ENCODE measurements at places on chromosomes 3 and 15. TPM values are rescaled to one million over a fixed set of nuclear protein-coding genes. Genes with fewer than 3 reads are reported as not detected.

- no peak overlapping the region for H3K27ac ChIP-seq
- H3K4me3 ChIP-seq, result no peak overlapping the region
- H3K4me1 ChIP-seq, result no peaks in the 10 kb centered on the region
- no peak for DNase-seq
These were observed 88.3 kb downstream of the KLF15 start for GRCh38 chr3:126268866-126269265.

DNA sequence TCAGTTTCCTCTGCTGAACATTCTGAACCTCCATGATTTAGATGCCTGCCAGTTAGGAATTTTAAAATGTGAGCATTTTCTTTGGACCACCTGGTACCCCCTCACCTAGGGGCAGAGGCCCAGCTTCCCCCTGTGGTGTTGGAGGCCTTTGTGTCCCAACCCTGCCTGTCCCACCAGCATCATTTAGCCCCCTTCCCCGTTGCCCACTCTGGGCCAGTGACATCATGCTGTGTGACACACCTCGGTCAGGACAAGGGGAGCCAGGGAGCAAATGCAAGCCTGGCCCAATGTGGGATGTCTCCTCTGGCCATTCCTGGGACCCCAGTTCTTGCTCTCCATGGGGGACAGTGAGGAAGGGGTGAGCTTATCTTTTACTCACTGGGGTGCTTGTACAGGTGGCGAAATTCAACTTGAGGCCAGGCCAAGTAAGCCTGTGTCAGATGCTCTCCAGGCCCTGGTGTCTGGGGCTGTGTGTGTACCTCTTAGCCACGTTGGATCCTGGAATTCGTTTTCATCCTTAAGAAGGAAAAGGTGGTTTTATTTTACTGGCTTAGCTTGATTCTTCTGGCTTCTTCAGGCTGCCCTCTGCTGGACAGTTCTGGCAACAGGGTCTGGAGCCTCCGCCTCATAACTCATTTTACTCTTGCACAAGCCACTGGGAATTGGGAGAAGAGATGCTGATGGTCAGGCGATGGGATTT, 49.7 kb upstream of the MYZAP start:
- H3K27ac ChIP-seq, result no peak overlapping the region
- H3K27me3 ChIP-seq, result peaks cover 3% of the 10 kb centered on the region
- H3K4me3 ChIP-seq, result no peak overlapping the region
- peaks cover 13% of the 10 kb centered on the region for H3K36me3 ChIP-seq

GRCh38 chr15:64909546-64909945, 2.2 kb upstream of the ANKDD1A start:
- no peak for DNase-seq
- peaks cover 4% of the 10 kb centered on the region for H3K36me3 ChIP-seq
- H3K4me1 ChIP-seq, result peaks cover 17% of the 10 kb centered on the region
- H3K27ac ChIP-seq, result no peak overlapping the region

- H3K27me3 ChIP-seq, result no peaks in the 10 kb centered on the region
- no peak for DNase-seq
These were observed 141.8 kb downstream of the FILIP1L start for GRCh38 chr3:99972380-99973104.

DNA sequence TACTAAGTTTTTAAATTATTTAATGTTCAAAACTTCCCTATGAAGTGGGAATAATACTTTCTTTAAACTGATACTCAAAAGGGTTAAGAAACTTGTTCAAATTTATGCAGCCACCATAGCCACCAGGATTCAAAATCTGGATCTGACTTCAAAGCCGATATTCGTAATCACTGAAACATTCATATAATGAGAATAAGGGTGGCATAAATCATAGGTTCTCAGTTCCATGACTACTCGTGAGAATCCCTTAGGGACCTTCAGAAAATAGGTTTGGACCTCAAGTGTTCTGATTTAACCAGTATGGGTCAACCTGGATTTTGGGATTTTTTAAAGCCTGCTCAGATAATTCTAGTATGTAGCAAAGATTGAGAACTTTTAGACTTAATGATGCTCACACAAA, 160.6 kb downstream of the RBMS3 start:
- DNase-seq, result no peak
- no peak overlapping the region for H3K27ac ChIP-seq
- H3K4me3 ChIP-seq, result no peak overlapping the region
- peaks cover 11% of the 10 kb centered on the region for H3K4me1 ChIP-seq

- no peak for DNase-seq
- no peaks in the 10 kb centered on the region for H3K4me1 ChIP-seq
These were observed 973.7 kb downstream of the MCTP2 start for GRCh38 chr15:95205077-95205476.

The SLCO3A1 gene
- 27.9 TPM for total RNA-seq

DNA sequence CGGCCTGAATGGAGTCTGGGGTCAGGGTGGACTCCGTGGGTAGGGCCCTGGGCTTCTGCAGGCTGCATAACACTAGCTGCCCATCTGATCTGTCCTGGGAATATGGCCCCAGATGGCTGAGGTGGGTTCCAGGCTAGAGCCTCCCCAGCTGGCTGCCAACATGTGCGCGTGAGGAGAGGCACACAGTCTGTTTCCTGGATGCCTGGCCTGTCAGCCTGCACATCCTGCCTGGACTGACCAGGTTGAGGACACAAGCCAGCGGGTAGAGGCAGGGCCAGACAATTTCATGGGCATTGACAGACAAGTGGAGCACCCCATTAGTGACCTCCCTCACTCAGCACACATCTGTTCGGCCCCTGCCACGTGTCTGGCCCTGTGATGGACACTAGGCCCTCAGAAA, 29.8 kb upstream of the RPL29 start:
- H3K4me3 ChIP-seq, result peak overlapping the region; percentile 72
- H3K27ac ChIP-seq, result peak overlapping the region; percentile 97
- peak; percentile 69 for DNase-seq
- peaks cover 4% of the 10 kb centered on the region for H3K36me3 ChIP-seq

The SLC15A2 gene
- 0.64 TPM for total RNA-seq

DNA sequence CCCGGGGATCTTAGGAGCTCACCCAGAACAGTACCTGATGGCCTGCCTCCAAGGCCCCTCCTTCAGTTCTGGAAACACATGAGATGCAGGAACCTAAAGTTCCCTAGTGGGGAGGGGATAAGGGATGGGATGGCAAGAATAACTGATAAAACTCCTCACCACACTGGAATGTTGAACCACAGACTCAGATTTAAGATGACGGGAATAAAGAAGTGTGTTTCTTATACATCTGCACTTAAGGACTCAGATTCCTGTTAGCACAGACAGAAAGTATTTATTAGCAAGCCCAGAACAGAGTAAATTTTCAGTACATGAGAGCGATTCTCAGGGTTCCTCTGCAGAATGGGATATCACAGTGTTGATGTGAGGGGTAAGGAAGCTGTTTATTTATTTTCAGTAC, 245.2 kb downstream of the TLE3 start:
- DNase-seq, result no peak
- peaks cover 14% of the 10 kb centered on the region for H3K4me1 ChIP-seq
- peaks cover 5% of the 10 kb centered on the region for H3K27me3 ChIP-seq
- H3K4me3 ChIP-seq, result no peak overlapping the region

DNA sequence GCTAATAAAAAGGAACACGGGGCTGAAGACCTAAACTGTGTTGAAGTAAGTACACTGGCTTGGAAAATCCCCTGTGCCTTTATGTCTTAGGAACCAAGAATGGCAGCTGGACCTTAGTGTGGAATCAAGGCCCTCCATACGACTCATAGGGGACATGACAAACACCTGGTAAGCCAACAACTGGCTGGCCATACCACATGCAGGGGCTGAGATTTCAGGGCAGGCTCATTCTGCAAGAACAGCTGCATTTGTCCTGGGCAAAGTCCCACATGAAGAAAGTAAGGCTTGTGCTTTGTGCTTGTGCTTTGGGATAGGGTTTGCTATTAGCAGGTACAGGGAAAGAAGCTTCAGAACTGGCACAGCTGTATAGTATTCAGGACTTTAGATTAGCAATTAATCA, 18.0 kb downstream of the ETV5 start:
- no peaks in the 10 kb centered on the region for H3K27me3 ChIP-seq
- H3K36me3 ChIP-seq, result peaks cover 13% of the 10 kb centered on the region
- H3K27ac ChIP-seq, result no peak overlapping the region
- H3K4me1 ChIP-seq, result peaks cover 38% of the 10 kb centered on the region
- H3K4me3 ChIP-seq, result no peak overlapping the region

GRCh38 chr3:32500880-32501782, 1.5 kb downstream of the CMTM6 start:
- peaks cover 3% of the 10 kb centered on the region for H3K27me3 ChIP-seq
- peak overlapping the region; percentile 100 for H3K4me3 ChIP-seq
- no peak overlapping the region for H3K27ac ChIP-seq
- peaks cover 4% of the 10 kb centered on the region for H3K36me3 ChIP-seq

The CRYBG3 gene
- 89.5 TPM for total RNA-seq

The CHRNA7 gene
- total RNA-seq, result 19.1 TPM

DNA sequence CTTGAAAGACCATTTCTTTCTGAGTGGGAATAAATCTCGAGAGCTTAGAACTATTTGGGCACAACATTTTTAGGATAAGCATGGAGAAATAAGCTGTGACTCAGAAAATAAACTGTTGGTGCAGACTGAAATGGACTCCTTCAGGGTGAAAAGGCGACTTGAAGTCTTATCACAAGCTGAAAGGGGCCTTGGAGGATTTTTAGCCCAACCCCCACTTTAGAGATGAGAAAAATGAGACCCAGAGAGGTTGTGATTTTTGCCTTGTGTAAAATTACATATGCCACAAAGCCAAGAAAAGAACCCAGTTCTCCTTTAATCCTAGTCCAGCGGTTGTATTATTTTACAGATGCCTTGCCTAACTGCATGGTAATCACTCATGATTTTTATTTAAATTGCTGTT, 1.5 kb downstream of the ATP1B3 start:
- peak overlapping the region; percentile 90 for H3K27ac ChIP-seq
- peaks cover 11% of the 10 kb centered on the region for H3K27me3 ChIP-seq
- DNase-seq, result no peak
- no peaks in the 10 kb centered on the region for H3K36me3 ChIP-seq
- peaks cover 13% of the 10 kb centered on the region for H3K4me1 ChIP-seq

The IGDCC3 gene
- 342 TPM for total RNA-seq

GRCh38 chr3:21273259-21274025, 477.6 kb downstream of the ZNF385D start:
- H3K36me3 ChIP-seq, result no peaks in the 10 kb centered on the region
- H3K27me3 ChIP-seq, result no peaks in the 10 kb centered on the region
- no peaks in the 10 kb centered on the region for H3K4me1 ChIP-seq
- no peak overlapping the region for H3K27ac ChIP-seq

The VEPH1 gene
- 9.3 TPM for total RNA-seq
